ENCODE measurements at places on chromosomes 2 and 18.

- no peak for DNase-seq
Measured at GRCh38 chr2:53210538-53210937, 557.1 kb upstream of the CHAC2 start.

- DNase-seq, result no peak
Measured at GRCh38 chr2:173955004-173955403, 10.2 kb downstream of the SP3 start.

DNA sequence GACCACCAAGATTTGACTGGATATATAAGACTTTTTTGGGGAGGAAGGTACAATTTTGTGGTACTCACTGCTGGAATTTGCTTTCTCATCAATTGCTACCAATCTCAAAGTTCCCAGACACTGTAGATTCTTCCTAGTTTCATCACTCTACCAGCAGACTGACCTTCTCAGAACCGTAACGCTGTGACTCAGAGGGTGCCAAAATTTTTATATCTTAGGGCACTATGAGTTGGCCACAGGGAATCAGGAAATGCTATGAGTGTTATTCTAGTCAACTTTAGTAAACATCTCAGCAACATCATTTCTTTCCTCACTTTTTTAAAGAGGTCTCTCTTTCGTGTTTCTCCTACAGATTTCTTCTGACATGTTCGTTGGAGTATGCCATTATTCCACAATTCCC is 499.0 kb downstream of the TMX3 start:
- DNase-seq, result no peak

GRCh38 chr2:238875101-238875470 is 27.2 kb downstream of the TWIST2 start:
- no peak for DNase-seq

DNA sequence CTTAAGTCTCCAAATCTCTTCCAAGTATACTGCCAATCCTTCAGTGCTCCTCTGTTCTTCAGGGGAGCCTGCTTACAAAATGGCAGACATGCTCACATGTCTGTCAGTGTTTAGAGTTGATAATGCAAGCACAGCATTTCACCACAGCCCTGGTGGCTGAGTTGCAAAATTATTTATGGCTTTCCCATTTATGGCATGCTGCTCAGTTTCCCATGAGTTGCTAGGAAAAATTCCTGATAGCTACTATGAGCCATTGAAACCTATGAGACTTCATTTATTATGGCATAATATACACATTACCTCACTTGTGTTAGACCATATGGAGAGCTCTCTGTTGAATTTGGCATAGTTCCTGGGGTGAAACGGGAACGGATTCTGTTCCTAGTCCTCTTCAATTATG is 448.7 kb upstream of the TCF4 start:
- no peak for DNase-seq

GRCh38 chr2:225122583-225123486 is 80.6 kb upstream of the DOCK10 start:
- no peak for DNase-seq

- no peak for DNase-seq
Measured at GRCh38 chr2:241861264-241861663, 2.6 kb upstream of the PDCD1 start.

DNA sequence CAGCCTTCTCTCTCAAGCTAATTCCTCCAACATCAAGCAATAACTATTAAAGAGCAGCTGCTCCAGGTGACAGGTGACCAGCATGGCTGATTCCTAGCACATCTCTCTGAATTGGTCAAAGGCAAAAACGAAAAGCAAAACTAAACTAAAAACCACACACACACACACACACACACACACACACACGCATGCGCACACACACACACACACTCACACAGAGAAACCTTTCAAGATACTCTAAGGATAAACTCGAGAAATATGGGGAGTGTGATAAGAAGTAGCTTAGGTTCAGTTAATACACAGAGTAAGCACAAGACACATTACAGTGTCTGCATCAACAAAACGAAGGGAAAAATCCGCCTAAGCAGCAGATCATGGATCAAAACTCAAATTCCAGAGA is 74.5 kb upstream of the FZD7 start:
- no peak for DNase-seq

- DNase-seq, result no peak
Measured at GRCh38 chr18:75480487-75480886, 53.0 kb upstream of the SMIM21 start.

DNA sequence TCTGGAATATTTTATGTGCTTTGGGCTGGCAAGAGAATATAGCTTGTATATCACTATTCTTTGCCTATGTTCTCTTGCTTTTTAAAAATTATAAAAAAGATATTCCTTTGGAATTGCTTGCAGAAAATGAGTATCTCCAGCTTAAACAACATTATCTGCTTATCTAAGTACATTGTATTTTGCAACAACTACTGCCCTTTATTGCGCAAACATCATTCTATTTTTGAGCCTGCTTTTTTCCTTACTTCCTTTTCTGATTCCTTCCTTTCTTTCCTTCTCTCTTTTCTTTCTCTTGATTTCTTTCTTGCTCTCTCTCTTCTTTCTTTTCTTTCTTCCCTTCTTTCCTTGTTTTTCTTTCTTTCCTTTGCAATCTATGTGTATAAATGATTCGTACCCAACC is 74.0 kb downstream of the UNC80 start:
- DNase-seq, result no peak

DNA sequence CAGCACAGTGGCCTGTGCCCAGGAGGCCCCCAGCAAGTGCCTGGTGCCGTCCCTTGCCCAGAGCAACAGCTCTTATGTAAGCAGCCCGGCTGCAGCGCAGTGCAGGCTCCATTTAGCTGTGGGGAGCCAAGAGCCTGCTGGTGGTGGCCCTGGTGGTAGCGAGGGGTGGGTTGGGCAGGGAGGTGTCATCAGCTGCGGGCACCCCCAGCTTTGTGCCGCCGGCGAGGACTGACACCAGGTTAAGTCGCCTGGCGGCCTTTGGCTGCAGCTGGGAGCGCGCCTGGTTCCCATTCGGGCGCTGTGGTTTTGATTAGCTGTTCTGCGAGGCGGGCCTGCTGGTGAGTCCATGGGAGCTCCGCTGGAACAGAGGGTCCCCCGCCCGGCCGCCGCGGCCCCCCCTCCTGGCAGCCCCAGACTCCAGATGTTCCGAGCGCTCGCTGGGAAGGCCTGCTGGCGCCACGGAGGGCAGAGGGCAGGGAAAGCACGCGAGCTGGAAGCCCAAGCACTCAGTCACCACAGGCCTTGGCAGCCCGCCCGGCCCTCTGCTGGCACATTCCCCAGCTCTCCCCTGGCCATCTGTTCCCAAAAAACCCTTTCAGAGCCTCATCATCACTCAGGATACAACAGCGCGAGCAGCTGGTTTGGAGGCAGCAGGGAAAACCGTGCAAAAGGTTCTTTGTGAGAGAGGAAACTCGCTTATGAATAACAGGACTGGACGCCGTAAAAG is 18.4 kb downstream of the ATOH8 start:
- no peak for DNase-seq

DNA sequence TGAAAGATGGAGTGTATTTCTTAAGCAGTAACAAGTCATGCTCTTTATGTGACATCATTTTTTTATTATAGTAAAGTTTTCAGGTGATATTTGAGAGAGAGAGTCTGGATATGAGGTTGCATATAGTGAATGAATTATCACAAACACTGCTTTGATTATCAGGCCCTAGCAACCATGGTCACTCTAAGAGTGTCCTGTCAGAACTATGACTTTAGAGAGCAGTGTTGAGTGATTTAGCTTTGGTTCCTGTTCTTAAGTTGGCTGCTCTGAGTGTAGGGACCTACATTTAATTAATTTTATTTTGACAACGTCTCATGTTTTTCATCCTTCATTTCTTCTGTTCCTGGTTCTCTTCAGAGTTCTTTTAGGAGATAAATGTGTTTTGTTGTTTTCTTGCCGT is 275.5 kb downstream of the KCNJ3 start:
- no peak for DNase-seq

GRCh38 chr2:200003444-200003843 is 48.1 kb downstream of the MAIP1 start:
- no peak for DNase-seq

DNA sequence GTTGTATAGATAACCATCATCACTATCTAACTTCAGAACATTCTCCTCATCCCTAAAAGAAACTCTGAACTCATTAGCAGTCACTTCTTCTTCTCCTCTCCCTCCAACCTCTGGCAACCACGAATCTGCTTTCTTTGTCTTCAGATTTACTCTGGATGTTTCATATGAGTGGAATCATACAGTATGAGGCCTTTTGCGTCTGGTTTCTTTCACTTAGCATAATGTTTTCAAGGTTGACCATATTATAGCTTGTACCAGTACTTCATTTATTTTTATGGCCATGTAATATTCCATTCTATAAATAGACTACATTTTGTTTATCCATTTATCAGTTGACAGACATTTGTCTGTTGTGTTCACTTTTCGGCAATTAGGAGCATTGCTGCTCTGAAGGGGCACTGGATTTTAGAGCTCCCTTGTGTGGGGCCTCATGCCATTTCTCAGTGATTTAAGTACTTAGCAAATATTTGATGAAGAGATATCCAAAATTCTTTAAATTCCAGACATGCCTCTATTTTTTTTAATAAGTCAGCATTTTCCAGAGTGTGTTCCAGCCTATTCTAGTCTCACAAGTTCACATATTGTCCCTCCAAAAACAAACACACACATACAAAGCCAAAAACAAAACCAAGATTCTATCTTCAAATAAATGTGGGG is 22.5 kb upstream of the MAP3K20 start:
- DNase-seq, result no peak

DNA sequence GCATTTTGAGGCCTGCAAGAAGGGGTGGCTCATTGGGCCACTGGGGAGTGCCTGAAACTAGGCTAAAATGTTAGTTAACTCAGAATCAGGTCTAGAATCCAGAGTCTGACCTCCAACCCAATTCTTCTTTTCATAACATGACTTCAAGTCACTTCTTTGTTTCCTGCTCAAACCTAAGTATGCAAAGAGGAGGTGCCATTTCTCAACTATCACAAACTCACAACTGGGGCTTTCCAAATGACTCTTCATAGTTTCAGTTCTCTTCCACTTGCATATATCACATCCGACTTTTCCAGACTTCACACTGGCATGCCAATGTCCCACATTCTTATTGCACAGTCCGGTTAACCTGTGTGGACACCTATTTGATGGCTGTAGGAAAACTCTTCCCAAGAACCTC is 211.6 kb downstream of the TCF4 start:
- DNase-seq, result no peak

DNA sequence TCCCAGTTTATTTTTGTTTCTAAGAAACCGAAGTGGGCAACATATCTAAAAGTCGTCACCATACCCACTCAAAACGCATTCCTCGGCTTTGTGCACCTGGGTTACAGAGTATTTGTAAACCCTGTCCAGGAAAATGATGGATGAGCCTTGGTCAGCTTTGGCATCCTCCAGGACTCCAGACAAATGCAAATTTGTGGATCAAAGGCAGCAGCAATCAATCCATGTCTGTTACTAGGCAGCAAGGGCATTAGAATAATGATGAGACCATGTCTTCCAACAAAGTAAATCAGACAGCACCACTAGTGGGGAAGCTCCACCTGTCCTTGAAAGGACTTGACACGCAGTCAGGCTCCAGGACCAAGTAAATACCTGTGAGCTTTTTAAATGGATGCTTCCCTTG is 672.6 kb upstream of the GYPC start:
- DNase-seq, result no peak

GRCh38 chr2:7280790-7281189 is 363.6 kb downstream of the RNF144A start:
- no peak for DNase-seq

DNA sequence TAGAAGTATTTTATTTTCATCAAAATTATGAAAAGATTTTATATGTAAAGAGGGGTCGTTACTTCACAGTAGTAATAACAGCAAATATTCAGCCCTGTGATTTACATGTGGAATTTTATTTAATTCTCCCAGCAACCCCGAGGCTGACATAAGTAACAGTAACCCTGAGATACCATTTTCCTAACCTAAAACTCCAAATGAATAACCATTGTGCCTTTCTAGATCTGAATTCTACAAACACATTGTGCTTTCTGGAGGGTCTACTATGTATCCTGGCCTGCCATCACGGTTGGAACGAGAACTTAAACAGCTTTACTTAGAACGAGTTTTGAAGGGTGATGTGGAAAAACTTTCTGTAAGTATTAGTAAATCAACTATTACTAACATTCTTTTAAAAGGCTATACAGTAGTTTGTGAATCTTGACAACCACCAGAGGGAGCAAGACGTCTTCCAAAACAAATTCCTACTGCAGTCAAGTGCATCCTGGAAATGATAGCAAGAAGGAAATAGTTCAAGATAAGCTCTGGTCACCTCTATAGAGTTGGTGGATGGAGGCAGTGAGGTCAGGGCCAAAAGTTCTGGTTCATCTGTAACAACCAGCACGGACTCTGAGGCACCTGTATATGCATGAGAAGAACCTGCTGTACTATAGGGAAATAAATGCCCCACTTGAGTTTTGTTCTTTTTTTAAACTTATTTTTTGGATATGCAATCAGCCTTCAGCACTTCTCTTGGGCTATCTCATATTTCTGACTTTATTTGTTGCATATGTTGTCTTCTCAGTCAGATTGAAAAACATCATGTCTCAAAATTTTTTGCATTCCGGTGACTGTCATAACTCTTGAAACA is 37.4 kb downstream of the ACTR2 start:
- DNase-seq, result no peak

DNA sequence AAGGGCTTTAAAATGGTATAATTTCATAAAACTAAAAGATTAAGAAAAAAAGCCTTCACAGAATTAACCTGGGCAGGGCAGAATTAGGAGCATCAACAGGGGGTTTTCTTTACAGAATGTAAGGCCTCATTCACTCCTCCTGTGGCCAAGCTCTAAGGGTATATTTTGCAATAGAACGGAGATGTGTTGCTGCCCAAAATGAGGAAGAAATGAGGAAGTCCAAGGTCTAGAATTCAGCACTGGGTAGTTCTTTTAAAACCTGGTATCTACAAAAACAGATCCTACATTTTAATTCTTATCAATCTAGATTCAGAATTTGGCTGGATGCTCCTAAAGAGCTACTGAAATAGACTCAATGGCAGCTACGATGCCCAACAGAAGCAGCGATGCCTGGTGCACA is 101.8 kb downstream of the AKAIN1 start:
- no peak for DNase-seq

GRCh38 chr2:22788749-22789327 is 596.1 kb upstream of the KLHL29 start:
- DNase-seq, result no peak

GRCh38 chr2:154724194-154724797 is 25.8 kb downstream of the KCNJ3 start:
- no peak for DNase-seq

- DNase-seq, result no peak
Measured at GRCh38 chr2:26054598-26055348, 20.9 kb downstream of the RAB10 start.

- DNase-seq, result no peak
Measured at GRCh38 chr18:79515331-79515730, 119.6 kb downstream of the NFATC1 start.

GRCh38 chr18:44579028-44579702 is 101.5 kb upstream of the SETBP1 start:
- DNase-seq, result no peak

All from activated naive CD4-positive, alpha-beta T cell (primary cell).